ENCODE measurements at places on chromosomes 5 and 9.

GRCh38 chr9:21075484-21075883, 2.3 kb downstream of the IFNB1 start:
- DNase-seq: no peak

DNA sequence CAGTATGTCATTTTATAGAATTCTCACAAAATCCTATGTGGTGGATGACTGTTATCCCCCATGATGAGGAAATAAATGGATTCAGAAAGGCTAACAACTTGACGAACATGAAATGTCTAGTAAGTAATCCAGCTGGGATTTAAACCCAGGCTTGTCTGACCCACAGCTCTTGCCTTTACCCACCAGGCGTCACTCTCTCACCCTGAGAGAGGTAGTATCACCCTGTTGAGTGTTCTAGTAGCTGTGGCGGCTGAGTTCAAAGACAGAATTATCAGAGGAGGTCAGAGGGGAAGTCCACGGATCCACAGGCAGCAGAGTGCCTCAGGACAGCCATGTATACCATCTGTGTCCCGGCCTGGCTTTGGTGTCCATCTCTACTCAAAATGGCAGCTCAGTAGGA, 113.8 kb downstream of the ZNF462 start:
- no peak for DNase-seq

DNA sequence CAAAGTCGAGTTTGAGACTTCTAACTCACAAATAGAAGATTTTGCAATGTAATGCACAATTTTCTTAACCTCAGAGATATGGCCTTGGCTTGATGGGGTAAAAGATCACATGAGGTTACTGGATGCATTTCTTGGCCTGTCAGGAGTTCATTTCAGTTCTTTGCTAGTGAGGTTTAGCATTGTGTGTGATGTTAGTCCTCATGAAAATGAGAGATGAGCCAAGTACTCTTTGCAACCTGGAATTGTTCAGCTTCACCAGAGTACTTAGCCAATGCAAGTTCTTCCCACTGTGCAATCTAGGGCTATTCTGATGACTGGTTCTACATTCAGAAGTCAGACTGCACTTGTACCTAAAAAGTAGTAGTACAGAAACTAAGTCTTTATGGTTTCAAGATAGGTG, 24.9 kb downstream of the GNAQ start:
- DNase-seq: no peak

GRCh38 chr5:16897284-16897704, 38.8 kb downstream of the MYO10 start:
- DNase-seq: no peak

- no peak for DNase-seq
Measured at GRCh38 chr5:109695005-109695926, 5.5 kb downstream of the MAN2A1 start.

DNA sequence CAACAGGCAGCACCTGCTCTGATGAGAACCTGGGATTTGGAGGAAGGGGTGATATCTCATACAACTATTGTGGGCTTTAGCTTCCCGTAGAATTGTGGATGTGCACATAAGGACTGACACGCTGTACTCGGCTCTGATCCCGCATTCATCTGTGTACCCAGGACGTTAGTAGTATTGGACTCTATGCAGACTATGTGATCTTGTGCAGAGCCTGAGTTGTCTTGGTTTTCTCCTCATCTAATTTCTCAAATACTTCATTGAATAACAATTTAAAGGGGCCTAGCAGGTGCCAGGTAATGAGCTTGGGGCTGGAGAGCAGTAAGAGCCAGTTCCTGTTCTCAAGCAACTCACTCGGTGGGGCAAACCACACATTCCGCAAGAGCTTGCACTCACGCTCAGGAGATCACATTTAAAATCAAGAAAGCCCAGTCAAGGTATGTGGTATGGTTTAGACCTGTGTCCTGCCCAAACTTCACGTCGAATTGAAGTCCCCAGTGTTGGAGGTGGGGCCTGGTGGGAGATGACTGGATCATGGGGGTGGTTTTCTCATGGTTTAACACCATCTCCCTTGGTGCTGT, 14.8 kb downstream of the C5orf15 start:
- no peak for DNase-seq

DNA sequence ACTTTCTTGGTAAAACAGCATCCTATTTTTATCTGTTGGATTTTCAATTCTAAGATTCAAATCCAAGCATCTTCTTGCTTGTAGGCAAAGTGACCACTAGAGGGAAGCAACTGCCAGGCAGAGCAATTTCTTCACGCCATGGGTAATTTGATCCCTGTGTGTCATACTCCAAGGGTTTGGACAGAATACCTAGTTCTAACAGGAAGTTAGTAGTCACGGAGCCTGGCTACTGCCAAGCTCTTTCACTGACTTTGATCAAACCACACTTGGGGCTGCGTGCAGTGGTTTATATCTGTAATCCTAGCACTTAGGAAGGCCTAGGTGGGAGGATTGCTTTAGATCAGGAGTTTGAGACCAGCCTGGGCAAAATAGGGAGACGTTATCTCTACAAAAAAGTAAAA, 473.6 kb upstream of the TNC start:
- DNase-seq: peak; percentile 50

DNA sequence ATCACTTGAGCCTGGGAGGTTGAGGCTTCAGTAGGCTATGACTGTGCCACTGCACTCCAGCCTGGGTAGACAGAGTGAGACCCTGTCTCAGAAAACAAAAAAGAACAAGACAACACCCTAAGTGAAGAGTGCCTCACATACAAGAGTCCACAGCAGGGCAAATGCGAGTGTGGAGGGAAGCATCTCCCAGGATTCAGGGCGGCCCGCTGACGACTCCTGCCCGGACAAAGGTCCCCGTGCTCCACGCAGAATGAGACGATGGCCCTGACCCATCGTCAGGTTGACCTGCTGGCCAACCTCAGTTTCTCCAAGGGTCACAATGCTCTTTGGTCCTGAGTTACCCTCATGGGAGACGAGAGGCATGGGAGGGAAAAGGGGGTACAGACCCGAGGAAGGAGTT, 18.3 kb downstream of the MRNIP start:
- DNase-seq: no peak

DNA sequence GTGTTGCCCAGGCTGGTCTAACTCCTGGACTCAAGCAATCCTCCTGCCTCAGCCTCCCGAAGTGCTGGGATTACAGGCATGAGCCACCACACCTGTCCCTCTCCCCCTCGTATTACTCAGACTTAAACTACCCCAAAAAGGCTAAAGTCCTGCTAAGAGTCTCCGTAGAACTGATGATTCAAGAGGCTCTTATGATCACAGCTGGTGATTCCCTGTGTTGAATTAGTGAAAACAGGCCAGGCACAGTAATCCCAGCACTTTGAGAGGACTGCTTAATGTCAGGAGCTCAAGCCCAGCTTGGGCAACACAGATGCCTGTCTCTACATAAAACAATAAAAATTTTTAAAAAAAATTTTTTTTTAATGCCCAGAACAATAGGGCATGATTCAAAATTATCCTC, 9.2 kb downstream of the CDC26 start:
- DNase-seq: no peak

GRCh38 chr9:37942621-37943344, 38.9 kb upstream of the SLC25A51 start:
- no peak for DNase-seq

Measured in Right ventricle myocardium superior (tissue), 1 donor.